Naive thymus-derived CD8-positive, alpha-beta T cell (primary cell): ENCODE measurements at places on chromosomes 16 and 17.

- DNase-seq: no peak
Observed at GRCh38 chr16:87963400-87963799, 12.2 kb downstream of the BANP start.

- DNase-seq: no peak
Observed at GRCh38 chr17:78442648-78443218, 64.3 kb downstream of the PGS1 start.

DNA sequence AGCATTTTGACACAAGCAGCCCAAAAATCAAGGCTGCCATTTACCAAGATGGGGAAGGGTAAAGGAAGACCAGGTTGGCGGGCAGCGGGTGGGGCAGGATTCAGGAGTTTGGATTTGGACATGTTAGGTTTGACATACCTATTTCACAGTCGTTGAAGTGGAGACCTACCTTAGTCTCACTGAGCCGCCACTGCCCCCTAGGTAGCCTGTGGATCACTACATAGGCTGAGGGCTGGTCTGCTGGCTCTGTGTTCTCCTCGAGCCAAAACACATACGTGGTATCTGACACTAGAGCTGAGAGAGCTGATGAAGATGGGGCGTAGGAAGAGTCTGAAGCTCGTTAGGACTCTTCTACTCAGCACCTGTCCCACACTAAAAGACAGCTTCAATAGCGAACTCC is 115.1 kb downstream of the HIC1 start:
- DNase-seq: no peak

DNA sequence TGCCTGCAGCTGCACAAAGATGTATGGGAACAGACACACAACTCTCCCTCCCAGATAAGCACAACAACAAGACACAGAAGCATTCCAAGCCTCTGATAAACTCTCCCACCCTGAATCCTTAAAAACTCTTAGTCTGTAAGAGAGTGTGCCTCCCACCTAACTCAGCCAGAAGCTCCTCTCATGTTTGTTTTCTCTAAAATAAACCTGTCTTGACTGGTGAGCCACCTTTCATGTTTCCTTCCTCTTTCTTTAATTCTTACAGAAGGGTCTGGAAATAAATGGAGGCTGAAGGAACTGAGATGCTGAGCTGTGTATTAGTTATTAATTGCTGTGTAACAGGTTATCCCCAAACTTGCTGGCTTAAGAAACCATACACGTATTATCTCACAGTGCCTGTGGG is 57.2 kb downstream of the MEOX1 start:
- no peak for DNase-seq

GRCh38 chr16:62751218-62751617 is 715.0 kb upstream of the CDH8 start:
- DNase-seq: no peak

- DNase-seq: no peak
Observed at GRCh38 chr17:16886655-16887322, 85.1 kb downstream of the TNFRSF13B start.

DNA sequence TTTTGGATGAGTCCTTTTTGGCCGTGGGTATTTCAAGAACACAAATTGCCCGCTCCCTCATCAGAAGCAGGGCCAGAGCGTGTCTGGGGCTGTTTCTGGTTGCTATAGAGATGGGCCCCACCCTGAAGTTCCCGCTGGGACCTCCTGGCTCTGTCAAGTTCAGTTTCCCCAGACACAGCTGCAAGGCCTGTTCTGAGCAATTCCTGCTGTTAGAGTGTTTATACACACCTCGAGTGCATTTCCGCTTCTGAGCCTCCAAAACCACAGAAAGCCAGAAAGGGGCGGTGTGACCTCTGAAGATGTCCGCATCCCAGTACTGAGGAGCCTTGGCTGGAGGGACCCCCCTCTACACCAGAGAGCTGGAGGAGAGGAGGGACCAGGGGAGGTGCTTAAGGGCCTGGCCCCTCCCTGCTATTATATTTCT is 9.3 kb upstream of the WBP2 start:
- peak; percentile 26 for DNase-seq

- no peak for DNase-seq
Observed at GRCh38 chr17:42563143-42563509, 1.2 kb downstream of the COASY start.

- DNase-seq: no peak
Observed at GRCh38 chr17:52827526-52827925, 669.0 kb upstream of the CA10 start.

DNA sequence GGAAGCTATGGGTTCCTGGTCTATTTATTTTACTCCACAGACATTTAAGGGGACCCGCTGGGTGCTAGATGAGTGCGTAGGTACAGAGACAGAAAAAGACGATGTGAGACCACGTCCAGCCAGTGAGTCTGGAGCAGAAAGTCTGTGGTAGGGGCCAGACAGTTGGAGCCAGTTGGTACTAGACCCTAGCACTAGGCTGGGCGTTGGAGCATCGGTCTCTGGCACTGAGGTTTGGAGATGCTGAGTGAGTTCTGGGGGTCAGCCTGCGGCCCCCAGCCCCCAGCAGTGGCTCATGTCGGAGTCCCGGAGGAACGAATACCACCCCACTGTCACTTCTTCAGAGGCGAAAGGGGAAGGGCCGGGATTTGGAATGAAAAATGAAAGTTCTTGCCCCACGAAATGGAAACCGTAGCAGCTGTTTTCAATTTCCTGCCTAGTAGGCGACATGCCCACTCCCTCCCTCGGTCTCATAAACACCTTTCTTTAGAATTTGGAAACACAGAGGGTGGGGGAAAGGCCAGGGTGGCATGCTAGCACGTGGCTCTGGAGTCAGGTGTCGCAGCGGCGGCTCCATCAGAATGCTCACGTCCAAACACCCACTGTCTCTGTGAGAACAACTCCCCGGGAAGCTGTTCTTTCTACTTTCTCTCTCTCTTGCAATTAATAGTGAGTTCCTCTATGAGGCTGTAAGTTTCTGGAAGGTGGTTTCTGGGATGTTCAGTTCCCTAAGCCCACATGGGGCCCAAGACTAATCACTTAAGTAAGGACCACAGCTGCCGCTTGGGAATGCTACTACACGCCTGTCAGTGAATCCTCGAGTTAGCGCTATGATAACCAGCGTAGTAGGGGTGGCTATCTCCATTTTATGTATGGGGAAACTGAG is 96.8 kb downstream of the IRF8 start:
- no peak for DNase-seq

DNA sequence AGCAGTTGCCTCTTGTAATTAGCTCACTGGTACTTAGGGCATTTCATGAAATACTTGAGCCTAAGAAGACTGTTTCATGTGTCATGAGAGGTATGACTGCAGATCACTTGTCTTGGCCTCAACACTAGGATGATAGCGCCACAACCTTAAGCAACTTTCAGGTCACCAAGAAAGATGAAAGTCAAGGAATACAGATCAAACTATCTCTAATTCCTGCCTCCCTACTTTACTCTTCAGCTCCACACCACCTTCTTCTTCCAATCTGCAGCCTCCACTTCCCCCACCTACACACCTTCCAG is 28.0 kb downstream of the GNA13 start:
- DNase-seq: no peak

DNA sequence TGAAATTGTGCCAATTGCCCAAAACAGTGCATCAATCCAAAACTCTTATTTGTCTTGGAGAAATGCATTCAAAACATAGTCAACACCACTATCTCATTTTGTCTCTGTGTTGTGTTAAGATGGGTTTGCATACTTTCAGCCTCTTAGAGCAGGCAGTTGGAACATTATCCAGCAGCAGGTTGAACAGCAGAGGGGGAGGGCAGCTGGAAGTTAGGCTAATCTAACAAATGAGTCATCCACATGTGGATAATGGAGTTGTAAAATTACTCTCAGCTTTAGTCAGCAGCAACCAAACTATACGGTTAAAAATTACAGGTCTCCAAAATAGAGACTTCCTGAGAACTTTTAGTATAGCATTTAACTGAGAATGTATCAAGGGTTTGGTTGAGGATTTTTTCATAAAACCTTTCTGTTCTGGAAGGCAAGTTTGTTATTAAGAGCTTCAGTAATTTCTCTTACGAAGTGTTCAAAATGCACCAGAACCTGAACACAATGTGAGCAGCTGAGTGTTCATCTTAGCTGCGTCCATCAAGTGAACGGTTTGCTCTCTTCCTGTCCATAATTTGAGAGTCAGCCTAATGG is 46.3 kb downstream of the PRKCA start:
- no peak for DNase-seq

DNA sequence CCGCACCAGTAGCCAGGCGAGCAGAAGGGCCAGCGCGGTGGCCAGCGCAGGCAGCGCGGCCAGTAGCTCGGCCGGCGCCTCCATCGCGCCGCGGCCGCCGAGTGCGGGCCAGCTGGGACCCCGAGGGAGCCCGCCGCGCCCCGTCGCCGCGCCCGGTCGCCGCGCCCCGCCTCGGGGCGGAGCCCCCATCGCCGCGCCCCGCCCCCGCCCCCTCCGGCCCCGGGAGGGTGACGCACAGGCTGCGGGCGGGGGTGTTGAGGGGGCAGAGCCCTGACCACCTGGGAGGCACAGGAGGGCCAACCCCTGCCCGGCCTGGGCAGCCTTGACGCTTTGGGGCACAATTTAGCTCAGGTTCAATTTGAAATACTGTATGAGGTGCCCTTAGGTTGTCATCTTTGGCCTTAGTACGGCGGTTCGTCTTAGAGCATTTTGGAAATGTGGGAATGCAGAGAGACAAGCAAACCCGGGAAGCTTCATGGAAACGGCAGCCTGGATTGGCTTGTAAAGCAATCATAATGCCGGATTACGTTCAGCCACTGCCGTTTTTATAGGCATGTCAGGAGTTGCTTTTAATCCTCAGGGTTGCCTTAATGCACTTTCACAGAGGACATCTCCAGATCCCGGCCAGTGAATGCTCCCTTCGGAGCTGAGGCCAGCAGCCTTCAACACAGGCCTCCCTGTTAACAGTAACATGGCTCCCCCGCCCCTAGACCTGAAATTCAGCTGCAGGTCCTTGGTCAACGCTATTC is at the start of gene MXRA7:
TSS of gene MXRA7 (minus strand) at position 103 of the 749 bp plus-strand sequence. CDS start at position 84, 19 bp downstream.
- peak; percentile 40 for DNase-seq

DNA sequence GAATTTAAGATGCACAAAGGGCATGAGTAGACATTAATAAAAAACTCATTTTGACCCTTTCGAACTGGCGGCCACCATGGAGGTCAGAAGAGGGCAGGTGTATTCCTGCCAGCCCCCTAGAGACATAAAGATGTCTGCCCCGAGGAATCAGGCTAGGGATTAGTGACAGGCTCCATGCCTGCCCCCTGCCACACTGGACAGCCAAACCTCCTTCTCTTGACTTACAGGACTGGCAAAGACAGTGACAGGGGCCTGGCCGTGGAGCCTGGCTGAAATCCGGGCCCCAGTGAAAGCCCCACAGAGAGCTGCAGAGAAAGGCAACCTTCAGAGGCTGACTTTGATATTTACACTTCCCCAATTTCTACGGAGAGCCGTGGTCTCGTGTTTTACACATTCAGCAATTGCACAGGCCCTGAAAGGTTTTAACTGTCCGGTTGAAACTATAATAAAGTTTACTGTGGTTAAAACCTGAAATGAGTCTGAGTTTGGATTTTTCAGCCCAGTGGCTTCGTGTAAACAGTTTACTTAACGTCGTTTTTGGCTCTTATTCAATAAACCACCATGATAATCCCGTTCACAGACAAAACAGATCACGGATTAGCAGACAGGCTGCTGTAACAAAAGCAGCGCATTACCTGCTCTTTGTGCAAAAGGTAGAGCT is 243.9 kb upstream of the MYOCD start:
- DNase-seq: no peak

DNA sequence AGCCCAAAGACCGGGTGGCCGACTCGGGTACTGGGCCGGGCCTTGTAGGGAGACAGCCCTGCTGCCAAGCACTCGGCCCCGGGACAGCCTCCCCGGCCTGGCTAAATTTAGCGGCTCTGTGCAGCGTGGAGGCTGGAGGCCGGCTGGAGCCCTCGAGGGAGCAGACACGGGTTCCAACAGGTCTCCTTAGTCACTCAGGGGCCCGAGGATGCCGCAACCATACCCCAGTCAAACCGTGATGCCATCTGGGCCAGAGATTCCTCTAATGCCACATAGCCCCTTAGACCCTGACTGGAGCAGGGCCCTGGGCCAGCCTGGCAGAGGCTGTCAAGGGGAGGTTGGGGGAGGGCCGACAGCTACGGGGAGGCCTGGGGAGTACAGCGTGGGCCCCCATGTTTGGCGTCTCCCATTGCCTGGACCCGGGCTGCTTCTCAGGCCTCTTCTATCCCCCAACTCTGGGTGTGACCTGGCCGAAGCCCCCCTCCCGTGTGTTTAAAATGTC is 2.9 kb upstream of the P2RX1 start:
- no peak for DNase-seq

- no peak for DNase-seq
Observed at GRCh38 chr17:54983260-54983659, 14.7 kb downstream of the STXBP4 start.

GRCh38 chr16:1020091-1020399 is 38.5 kb downstream of the SOX8 start:
- DNase-seq: no peak

DNA sequence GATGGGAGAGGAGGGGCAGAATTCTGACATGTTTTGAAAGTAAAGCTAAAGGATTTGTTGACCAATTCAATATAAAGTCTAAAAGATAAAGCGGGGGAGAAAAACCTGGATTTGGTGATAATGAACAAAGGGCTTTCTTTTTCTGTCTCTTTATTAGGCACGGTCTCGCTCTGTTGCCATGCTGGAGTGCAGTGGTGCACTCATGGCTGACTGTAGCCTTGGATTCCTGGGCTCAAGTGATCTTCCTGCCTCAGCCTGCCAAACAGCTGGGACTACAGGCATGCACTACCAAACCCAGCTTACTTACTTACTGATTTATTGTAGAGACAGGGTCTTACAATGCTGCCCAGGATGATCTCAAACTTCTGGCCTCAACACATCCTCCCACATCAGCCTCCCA is 7.5 kb downstream of the CDR2 start:
- no peak for DNase-seq

DNA sequence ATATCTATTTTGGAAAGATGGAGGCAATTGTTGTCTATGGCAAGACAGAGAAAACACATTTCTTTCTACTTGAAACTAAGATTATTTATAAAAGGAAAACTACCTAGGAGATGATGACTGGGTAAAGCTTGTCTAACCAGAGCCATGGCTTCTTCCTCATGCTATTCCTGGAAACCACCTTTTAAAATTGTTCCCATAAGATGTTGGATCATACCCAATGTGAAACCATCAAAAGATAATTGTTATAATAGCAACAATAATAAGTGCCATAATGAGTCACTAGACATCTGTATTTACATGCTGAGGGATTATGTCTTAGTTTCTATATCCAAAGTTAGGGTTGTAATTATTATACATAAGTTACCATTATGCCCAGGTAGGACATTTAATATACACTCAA is 428.4 kb downstream of the KCNJ2 start:
- no peak for DNase-seq

- no peak for DNase-seq
Observed at GRCh38 chr17:74522381-74523105, 8.7 kb downstream of the CD300LB start.

- DNase-seq: no peak
Observed at GRCh38 chr17:78137392-78138203, 7.0 kb downstream of the TMC8 start.
